Epithelial cell of esophagus (primary cell): ENCODE measurements at places on chromosomes 1 and 21.

GRCh38 chr1:168218658-168219057 is 7.1 kb upstream of the SFT2D2 start:
- no peak for DNase-seq

GRCh38 chr1:39898648-39899603 is 2.8 kb downstream of the MYCL start:
- peak; percentile 70 for DNase-seq

GRCh38 chr21:35134309-35134708 is 85.2 kb upstream of the RUNX1 start:
- no peak for DNase-seq

GRCh38 chr21:42039470-42039901 is 29.3 kb upstream of the ZBTB21 start:
- peak; percentile 41 for DNase-seq

DNA sequence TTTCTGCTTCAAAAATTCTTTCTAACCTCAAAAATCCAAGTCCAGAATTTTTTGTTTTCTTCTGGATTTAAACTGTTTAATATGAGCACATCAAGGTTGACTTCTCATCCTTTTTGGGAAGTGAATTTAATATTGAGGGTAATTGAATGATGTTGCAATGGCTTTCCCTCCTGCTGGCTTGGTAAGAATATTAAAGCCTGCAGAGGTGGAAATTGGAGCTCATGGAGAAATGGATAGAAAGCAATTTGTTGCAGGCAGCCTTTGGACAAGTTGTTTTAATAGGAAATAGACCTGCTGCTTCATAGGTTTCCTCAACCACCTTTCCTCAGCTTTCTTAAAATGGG is 124.7 kb downstream of the SYT2 start:
- no peak for DNase-seq

DNA sequence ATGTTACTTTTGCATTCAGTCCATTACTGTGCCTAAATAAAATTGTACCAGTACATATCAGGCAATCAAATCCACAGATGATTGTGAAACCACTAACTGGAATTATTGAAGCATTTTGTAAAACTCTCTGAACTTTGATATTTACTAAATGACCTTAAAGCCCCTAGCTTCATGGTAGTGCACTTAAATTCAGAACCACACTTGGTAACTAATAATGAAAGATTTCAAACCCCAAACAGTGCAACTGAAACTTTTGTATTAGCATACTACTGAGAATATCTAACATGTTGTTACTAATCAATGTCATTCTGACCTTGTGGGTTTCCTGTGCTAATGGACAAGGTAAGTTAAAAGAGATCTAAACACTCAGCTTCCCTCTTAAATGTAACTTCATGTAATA is at the start of gene CFHR3:
Gene CFHR3 (plus strand): TSS at position 238 of the 400 bp plus-strand sequence. CDS start 47 bp downstream, at position 285.
- DNase-seq = no peak

DNA sequence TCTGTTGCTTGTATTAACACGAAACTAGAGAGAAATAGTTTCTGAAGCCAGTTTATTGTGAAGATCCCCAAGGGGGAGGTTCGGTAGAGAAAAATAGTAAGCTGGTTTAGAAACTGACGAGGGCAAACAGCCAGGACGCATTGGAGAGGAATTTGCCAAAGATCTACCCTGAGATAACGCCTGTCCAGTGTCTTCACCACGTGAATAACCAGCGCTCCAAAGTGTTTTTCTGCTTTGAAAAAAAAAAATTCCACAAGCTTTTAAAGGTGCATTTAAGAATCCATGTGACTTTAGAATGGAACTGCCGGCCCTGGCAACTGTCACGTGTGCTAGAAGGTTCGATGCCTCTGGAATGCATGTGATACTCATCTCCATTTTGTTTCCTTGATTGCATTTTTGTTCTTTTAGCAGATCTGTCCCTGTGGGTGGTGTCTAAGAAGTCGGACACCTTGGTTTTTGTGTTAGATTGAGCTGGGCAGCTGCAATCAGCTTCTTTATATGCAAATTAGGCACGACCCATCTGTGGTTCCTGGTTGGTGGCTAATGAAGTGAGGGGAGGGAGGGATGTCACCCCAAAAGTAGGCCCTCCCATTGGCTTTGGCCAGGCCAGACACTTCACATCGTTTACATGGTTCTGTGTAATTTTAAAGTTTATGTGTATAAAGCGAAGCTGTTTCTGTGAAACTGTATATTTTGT is 1.3 kb upstream of the THAP3 start:
- DNase-seq = no peak

DNA sequence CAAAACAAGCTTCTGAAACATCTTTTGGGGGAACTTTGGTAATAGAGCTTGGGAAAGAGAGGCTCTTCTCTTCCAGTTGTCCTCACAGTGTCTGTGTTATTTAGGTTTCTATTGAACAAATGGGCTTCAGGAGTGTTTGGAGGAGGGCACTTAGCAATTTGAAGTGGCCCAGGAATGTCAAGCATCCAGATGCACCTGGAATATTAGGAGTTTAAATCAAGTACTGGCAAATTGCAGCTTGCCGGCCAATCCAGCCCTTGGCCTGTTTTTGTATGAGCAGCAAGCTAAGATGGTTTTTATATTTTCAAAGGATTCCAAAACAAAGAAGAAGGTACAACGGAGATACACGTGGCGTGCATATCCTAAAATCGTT is 94.7 kb downstream of the CCDC185 start:
- no peak for DNase-seq
